NCI-H1092 (cell line): ENCODE measurements at places on chromosomes 2 and 18.

- DNase-seq, result no peak
These were observed 80.8 kb downstream of the RHBDD1 start for GRCh38 chr2:226916669-226917068.

GRCh38 chr2:219344751-219345430, 12.3 kb upstream of the RESP18 start:
- peak; percentile 33 for DNase-seq

DNA sequence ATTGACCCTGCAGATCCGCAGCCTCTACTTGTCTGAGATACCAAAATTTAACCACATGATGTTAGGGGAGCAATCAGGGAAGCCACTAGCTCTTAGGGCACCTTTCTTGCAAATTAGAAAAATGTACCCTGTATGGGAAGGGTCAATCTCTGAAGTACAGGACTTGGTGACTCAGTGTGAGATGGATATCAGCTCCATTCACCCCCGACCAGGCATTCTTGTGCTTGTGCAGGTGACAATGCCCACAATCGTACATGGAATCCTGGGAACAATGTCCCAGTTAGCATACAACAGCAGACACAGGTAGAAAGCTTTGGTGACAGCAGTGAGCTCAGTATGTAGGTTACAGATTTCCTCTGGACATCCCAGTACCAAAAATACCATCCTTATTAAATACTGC, 137.7 kb upstream of the ITGB6 start:
- DNase-seq, result no peak

GRCh38 chr2:113376913-113377445, 60.5 kb upstream of the ZNG1B start:
- no peak for DNase-seq

GRCh38 chr2:186713691-186714090, 19.8 kb downstream of the FAM171B start:
- no peak for DNase-seq

DNA sequence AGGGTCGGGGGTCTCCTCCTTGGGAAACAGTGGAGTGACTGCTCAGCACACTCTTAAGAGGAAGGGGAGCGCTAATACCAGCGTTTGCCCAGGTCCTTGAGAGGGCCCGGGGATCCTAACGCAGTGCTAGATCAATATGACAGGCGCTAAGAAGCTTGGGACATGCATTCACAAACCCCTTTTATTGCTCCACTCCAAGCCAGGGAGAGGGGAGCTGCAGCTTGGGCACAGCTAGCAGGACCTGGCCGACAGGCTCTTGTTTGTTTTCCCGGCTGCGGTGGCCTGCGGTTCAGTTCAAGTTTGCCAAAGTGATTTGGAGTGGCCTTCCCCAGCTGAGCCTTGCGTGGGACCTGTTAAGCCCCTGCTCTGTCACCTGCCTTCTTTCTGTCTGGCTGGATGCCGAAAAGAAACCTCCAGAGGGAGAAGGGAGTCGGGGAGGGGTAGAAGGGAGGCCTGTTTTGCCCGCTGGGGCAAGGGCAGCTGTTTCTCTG, 152.1 kb downstream of the GLI2 start:
- no peak for DNase-seq

GRCh38 chr2:238438856-238439849, 12.4 kb downstream of the ASB1 start:
- DNase-seq, result no peak

DNA sequence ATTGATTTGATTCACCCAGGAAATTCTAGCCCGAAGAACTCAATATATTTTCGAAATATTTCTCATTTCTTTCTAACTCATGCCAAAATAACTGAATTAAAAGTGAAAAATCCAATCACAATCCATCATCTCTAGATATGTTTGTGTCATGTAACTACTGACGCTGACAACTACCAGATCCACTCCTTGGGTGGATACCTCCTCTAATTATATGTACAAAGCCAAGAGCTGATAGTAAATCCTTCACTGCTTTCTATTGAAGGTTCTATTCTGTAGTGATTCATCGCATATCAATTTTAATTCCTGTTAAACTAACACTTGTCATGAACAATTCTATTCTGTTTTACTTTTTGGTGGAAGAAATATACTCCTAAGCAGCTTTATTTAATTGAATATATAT, 1056.6 kb upstream of the NXPH2 start:
- no peak for DNase-seq

DNA sequence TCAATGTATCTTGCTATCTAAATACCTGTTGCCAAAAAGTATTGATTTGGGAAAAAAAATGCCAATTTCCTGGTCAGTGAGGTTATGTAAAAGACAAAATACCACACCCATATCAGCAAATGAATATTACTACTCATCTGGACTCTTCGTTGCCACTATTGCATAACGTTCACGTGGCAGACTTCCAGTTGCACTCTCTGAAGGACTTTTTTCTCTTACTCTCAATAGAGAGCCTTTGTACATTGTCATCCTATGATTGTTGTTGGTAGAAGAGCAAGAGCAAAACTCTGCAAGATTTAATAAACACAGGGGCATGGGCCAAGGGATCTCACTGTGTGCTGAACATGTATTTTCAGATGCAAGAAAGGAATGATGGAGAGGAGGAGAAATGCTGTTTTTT, 689.8 kb downstream of the MBD2 start:
- no peak for DNase-seq

- DNase-seq, result no peak
These were observed 326.4 kb downstream of the SMAD2 start for GRCh38 chr18:47604021-47604420.

DNA sequence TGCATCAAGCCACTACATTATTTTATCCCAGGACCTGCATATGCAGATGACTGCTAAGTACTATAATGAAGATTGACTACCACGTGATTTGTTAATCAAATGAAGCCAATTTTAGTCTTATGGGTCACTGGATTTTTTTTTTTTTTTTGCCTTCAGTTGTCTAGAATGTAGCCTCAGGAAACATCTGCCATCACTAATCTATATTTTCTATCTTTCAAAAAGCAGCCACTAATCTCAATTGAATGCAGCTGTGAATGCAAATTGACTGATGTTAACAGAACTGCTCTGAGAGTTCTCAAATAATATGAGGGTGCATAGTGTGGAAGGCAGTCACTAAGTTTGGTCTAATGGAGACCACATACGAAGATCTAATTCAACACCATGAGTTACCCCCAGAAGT, 106.3 kb downstream of the ABCA12 start:
- no peak for DNase-seq

- DNase-seq, result no peak
These were observed 34.7 kb downstream of the RBKS start for GRCh38 chr2:27855476-27855875.

- no peak for DNase-seq
These were observed 143.5 kb upstream of the MMADHC start for GRCh38 chr2:149731079-149731478.

DNA sequence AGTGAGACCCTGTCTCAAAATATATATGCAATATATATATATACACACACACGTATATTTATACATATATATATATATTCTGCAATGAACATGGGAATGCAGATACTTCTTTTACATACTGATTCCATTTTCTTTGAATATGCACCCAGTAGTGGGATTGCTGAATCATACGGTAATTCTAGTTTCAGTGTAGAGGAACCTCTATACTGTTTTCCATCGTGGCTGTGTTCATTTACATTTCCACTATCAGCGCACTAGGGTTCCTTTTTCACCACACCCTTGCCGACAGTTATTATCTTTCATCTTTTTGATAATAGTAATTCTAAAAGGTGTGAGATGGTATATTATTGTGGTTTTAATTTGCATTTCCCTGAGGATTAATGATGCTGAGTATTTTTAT, 52.3 kb upstream of the SLC39A10 start:
- no peak for DNase-seq

GRCh38 chr2:20450201-20450999, 3.5 kb downstream of the RHOB start:
- DNase-seq, result no peak

DNA sequence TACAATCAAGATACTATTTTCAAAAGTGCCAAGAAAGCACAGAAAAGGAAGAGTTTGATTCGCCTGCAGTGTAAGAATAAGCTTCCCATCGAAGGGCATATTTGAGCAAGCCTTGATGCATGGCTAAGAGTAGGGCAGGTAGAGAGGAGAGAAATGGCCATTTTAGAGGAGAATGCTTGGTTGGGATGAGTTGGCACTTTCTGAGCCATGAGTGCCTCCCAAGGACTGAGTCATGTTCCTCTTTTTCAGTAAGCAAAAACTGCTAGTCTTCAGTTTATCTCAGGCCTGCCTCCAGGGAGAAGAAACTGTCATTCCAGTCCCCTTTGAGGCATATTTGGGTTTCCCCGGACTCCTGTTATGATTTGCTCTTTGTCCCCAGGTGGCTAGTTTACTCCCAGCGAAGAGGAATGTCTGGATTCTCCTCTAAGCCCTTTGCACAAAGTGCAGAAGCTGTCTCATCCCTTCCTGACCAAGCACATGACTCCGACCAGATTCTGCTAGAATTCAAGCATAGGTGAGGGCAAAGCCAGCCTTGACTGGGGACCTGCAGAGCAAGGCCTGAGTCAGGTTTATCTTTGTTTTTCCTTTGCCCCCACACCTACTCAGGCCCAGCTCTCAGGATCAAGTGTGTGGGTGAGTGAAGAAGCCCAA, 115.2 kb downstream of the TTC32 start:
- DNase-seq, result no peak

GRCh38 chr18:49562481-49563129, 748 bp downstream of the LIPG start:
- DNase-seq, result no peak

- no peak for DNase-seq
These were observed 252.2 kb downstream of the KLHL29 start for GRCh38 chr2:23637011-23637778.

DNA sequence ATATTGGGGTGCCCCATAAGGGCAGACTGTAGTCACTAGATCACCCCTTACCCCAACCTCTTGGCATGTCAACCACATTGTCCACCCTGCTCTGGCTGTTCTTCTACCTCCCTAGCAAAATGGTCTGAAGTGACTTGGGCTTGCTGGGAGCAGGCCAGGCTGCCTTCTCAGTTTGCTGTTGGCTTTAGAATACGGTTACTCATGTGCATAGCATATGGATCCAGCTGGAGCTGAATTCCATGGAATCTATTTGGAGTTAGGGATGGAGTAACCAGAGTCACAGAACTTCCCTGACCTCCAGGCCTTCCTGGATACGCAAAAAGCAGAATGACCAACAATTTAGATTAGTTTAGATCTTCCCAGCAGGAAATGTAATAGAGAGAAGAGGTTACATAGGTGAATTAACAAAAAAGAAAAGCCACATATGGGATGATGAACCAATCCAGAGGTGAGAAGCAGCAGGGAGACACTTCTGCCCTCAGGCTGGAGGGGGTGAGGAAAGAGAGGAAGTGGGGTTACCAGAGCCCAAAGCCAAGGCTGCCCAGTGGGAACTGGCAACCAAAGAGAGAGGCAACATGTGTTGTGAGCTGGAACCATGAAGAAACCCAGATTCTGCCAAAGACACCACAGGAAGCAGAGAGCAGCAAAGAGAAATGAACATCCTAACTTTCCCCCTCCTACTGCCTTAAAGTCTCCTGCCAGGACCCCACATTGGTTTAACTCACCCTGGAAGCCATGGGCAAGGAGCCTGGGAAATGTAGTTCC, 26.1 kb downstream of the PKDCC start:
- DNase-seq, result no peak

DNA sequence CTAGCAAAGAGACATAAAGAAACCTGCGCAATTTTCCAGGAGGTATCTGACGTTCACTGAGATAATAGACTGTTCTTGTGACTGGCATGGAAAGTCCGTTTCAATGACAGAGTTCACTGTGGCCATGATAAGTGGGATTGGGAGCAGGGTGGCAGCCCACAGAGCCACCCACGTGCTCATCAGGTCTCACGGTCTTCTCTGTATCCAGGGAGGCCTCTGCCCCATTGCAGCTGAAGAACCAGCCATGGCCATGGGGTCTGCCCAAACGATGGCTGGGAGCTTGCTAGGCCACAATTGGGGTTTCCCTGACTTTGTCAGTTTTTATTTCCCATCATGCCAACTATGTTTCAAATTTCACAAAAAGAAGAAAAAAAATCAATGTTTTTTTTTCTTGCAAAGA, 57.2 kb downstream of the PDCL3 start:
- DNase-seq, result no peak

DNA sequence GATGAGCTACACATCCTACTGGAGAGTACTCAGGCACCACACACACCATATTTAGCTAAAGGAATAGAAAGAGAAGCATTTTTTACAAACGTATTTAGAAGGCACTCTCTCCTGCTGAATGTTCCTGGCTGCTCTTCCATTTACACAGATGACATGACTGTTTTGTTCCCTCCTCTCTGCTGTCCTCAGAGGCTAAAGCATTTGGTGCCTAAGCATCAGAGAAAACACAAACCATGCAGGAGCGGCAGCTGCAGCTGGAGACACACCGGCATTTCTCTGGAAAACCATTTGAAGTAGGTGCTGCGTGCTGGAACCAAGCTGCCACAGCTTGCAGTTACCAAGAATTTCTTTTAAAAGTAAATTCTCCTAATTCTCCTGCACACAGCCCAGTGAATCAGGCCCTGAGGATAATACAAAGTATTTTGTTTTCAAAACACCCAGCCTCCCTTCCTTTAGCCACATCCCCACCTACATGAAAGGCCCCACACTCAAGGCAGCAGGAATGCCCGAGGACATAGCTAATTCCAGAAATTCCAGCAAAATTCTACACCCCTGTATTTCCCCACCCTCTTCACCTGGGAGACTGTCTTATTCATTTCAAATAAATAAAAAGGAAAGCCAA, 488.9 kb upstream of the SOX11 start:
- DNase-seq, result no peak

DNA sequence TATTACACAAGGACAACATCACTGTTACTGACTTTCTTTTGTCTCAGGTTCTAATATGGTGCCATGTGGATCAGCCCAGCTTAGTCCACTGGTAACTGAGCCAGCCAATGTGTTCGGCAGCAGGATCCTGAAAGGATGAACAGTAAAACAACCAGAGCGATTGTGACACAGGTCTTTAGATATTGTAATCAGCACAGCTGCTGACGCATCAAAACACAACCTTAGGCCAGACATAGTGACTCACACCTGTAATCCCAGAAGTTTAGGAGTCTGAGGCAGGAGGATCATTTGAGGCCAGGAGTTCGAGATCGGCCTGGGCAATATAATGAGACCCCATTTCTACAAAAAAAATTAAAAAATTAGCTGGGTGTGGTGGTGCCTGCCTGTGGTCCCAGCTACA, 183.4 kb upstream of the CDH20 start:
- no peak for DNase-seq

DNA sequence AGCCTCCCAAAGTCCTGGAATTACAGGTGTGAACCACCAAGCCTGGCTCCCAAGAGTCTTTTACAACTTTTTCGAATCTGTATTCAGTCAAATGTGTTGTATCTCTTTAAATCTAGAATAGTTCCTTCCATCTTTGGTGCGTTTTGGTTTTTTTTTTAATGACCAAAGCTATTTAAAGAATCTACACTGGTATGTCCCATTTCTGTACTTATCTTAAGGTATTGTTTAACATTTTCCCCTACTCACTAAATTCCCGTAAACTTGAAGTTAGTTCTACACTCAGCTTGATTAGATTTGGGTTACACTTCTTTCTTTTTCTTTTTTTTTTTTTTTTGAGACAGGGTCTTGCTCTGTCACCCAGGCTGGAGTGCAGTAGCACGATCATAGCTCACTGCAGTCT, 63.8 kb downstream of the TMEM237 start:
- DNase-seq, result no peak
